ENCODE measurements at places on chromosomes 2 and 18. TPM values are rescaled to one million over a fixed set of nuclear protein-coding genes. Genes with fewer than 3 reads are reported as not detected.

DNA sequence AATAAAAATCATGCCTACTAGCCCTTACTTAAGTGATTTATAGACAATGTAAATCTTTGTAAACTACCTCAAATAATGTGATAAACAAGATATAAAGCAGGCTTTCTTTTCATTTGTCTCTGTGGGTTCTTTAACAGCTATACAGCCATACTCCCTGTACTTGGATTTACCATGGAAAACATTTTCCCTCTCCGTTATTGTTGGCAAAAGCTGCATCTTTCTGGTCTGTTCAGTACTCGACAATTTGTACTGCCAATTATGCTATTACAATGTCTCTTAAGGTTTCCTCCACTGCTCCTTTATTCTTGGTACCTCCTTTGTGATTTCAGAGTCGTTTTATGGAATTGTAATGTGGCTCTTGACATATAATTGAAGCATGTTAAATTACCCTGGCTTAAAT, 426.3 kb upstream of the PKDCC start:
- no peak for DNase-seq

DNA sequence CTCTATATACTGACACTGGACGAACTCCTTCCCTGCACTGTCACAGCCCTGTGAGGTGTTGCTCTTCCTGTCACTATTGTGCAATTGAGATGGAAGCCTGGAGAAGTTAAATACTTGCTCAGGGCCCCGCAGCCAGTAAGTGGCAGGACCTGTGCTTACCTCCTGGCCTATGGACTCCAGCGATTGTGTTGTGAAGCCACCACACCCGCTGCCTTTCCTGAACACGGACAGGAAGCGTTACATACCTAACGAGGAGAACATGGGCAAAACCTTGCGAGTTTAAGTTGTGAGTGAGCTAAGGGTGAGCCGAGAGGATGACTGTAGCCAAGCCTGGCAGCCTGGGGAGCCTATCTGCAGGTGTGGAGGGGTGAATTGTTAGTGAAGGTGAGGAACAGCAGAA, 26.1 kb downstream of the RAB31 start:
- no peak for DNase-seq

GRCh38 chr2:44944952-44945612, 3.6 kb downstream of the SIX3 start:
- no peak for DNase-seq

DNA sequence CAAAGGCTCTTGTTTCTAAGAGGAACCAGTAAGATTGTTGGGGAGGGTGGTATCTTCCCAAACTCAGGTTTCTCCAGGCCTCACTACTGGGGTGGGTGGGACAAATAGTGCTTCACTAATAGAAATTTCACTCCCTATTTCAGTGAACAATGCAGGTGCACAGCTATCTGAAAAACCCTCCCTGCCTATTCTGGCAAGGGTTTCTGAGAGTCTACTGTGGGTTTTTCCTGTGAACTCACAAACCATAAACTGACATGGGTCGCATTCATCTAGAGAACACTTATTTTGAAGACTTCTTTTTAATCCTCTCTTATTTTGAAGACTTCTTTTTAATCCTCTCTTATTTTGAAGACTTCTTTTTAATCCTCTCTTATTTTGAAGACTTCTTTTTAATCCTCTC, 4.4 kb downstream of the IL36A start:
- no peak for DNase-seq

PAX3 gene
- not detected for total RNA-seq

C2orf78 gene
- not detected for total RNA-seq

DNA sequence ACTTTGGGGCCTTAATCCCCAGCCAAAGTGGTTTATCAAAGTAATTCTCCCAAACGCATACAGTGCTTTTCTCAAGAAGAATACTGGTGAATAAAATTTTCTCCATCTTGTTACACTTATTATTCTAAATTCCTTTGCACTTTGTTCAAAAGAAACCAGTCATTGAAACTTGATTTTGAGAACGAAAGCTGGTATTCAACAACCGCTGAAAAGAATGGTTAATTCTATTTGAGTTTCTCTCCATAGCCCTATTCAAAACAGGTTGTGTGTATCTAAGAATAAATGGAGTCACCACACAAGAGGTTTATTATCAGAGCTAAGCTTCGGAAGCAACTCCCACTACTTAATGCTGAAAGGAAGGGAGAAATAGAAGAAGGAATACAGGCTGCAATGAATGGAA, 117.7 kb downstream of the C1D start:
- DNase-seq = no peak

Data from hematopoietic multipotent progenitor cell (in vitro differentiated cells).